ENCODE measurements at places on chromosomes 2 and 18. TPM values are rescaled to one million over a fixed set of nuclear protein-coding genes. Genes with fewer than 3 reads are reported as not detected.

GRCh38 chr2:135689679-135690078 lies 52.0 kb upstream of the UBXN4 start:
- peaks cover 23% of the 10 kb centered on the region for H3K4me1 ChIP-seq
- H3K27ac ChIP-seq, result peak overlapping the region; percentile 90
- peaks cover 30% of the 10 kb centered on the region for H3K36me3 ChIP-seq
- no peaks in the 10 kb centered on the region for H3K27me3 ChIP-seq
- peak; percentile 54 for DNase-seq

- H3K4me1 ChIP-seq, result no peaks in the 10 kb centered on the region
- no peak overlapping the region for H3K27ac ChIP-seq
- H3K27me3 ChIP-seq, result peaks cover 8% of the 10 kb centered on the region
- H3K36me3 ChIP-seq, result peaks cover 17% of the 10 kb centered on the region
Measured at GRCh38 chr2:205754285-205754923, 72.1 kb downstream of the NRP2 start.

DNA sequence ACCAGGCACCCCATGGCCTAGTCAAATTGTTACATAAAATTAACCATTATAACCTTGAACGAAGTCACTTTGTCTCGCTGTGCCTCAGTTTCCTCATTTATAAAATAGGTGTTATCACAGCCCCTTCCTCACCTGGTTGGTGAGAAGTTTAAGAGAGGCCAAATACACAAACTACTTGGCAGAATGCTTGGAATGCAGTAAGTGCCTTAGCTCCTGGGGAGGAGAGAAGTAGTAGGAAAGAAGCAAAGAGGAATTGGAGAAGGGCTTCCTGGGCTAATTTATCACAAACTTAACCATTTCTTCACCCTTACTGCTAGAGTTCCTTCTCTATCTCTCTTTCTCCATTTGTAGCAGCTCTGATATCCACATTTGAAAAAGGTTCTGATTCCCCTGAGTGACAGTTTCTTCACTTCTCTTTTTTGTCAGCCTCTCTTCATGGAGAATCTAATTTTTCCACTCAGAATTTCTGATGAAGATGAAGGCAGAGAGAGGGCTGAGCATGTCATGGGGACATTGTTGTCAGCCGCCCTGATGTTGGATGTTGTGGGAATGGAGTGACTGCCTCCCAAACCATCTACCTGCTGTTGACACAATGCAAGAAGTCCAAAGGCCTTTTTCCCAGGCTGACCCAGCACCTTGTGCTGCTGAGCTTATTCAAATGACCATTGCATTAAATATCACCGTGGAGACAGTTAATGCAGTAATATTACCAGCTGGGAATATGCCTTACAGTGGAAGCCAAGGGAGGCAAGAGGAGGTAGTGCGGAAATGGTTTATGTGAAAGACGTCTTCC lies 60.4 kb downstream of the BOD1L2 start:
- no peaks in the 10 kb centered on the region for H3K36me3 ChIP-seq
- peaks cover 17% of the 10 kb centered on the region for H3K27me3 ChIP-seq
- H3K4me3 ChIP-seq, result no peak overlapping the region

GRCh38 chr18:57043241-57043640 lies 103.6 kb upstream of the BOD1L2 start:
- no peak for DNase-seq
- no peaks in the 10 kb centered on the region for H3K4me1 ChIP-seq
- no peaks in the 10 kb centered on the region for H3K36me3 ChIP-seq
- H3K27ac ChIP-seq, result no peak overlapping the region

GRCh38 chr18:58396144-58396543 lies 232.7 kb downstream of the ALPK2 start:
- H3K27ac ChIP-seq, result no peak overlapping the region
- H3K36me3 ChIP-seq, result no peaks in the 10 kb centered on the region

DNA sequence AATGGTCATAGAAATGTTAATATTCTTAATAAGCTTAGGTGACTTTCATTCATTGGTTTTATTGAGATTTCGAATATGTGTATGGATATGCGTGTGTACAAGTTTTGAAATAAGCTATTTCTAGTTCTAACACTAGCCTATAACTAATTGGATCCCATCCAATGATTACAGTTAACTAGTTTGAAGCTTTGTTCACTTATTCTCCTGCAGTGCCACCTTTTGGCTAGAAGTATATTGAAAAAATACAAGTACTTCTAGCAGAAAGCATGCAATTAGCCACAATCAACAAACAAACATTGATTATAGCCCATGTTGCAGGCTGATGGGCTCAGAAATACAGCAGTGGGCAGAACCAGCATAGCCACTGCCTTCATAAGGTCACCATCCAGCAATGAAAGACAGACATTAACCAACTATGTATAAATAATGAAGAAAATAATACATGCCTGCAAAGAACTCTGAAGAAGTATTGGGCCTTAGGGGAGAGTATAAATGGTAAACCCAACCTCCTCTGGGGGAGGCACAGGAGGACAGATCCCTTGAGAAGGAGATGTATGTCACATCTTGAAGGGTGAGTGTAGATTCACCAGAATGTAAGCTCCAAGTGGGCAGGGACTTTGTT lies 5.1 kb upstream of the PIEZO2 start:
- H3K4me1 ChIP-seq, result no peaks in the 10 kb centered on the region
- DNase-seq, result no peak
- no peak overlapping the region for H3K27ac ChIP-seq
- no peaks in the 10 kb centered on the region for H3K36me3 ChIP-seq
- no peak overlapping the region for H3K4me3 ChIP-seq

GRCh38 chr2:11742702-11743357 lies 3.6 kb upstream of the LPIN1 start:
- H3K4me1 ChIP-seq, result peaks cover 37% of the 10 kb centered on the region
- H3K4me3 ChIP-seq, result no peak overlapping the region
- DNase-seq, result no peak
- H3K27me3 ChIP-seq, result no peaks in the 10 kb centered on the region
- H3K36me3 ChIP-seq, result peaks cover 5% of the 10 kb centered on the region

DNA sequence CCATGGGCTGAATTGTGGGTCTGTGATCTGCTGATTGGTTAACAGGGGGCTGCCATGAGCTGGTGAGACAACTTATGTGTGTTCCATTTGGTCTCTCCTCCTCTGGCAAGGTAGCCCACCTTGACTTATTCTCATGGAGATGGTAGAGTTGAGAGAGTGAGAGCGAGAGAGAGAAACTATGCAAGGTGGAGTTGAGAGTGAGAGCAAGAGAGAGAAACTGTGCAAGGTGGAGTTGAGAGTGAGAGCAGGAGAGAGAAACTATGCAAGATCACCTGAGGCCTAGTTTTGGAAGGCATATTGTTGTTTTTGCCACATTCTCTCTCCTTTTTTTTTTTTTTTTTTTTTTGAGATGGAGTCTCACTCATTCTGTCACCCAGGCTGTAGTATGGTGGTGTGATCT lies 155.7 kb downstream of the UBR3 start:
- H3K27ac ChIP-seq, result no peak overlapping the region
- H3K4me1 ChIP-seq, result no peaks in the 10 kb centered on the region
- H3K36me3 ChIP-seq, result peaks cover 5% of the 10 kb centered on the region
- no peak for DNase-seq

- no peak overlapping the region for H3K4me3 ChIP-seq
- DNase-seq, result no peak
- H3K27ac ChIP-seq, result no peak overlapping the region
- no peaks in the 10 kb centered on the region for H3K36me3 ChIP-seq
- no peaks in the 10 kb centered on the region for H3K27me3 ChIP-seq
- H3K4me1 ChIP-seq, result no peaks in the 10 kb centered on the region
Measured at GRCh38 chr2:125455110-125455509, 1200.8 kb upstream of the GYPC start.

- no peak overlapping the region for H3K27ac ChIP-seq
- H3K27me3 ChIP-seq, result no peaks in the 10 kb centered on the region
- H3K36me3 ChIP-seq, result no peaks in the 10 kb centered on the region
- H3K4me1 ChIP-seq, result no peaks in the 10 kb centered on the region
Measured at GRCh38 chr18:64747803-64748202, 598.9 kb upstream of the LINC00305 start.

GRCh38 chr2:173898178-173898668 lies 67.0 kb downstream of the SP3 start:
- H3K27me3 ChIP-seq, result no peaks in the 10 kb centered on the region
- peaks cover 11% of the 10 kb centered on the region for H3K36me3 ChIP-seq
- H3K4me3 ChIP-seq, result no peak overlapping the region
- H3K4me1 ChIP-seq, result peaks cover 15% of the 10 kb centered on the region

DNA sequence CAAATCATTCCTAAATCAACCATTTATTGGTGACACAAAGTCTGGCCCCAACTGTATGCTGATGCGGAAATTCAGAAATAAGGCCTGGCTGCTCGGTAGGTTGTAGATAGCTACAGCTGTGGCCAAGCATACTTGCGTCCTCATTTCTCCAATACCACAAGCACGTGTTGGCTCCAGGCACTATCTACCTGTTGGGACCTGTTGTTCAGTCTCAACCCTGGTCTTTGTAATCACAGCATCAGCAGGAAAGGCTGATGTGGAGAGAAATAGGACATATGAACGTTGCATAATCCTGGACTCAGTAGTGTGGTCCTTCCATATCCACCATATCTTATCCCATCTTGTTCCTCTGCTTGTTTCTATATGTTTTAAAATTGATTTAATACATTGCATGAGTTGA lies 212.6 kb downstream of the PMAIP1 start:
- H3K4me1 ChIP-seq, result no peaks in the 10 kb centered on the region
- H3K4me3 ChIP-seq, result no peak overlapping the region
- no peaks in the 10 kb centered on the region for H3K27me3 ChIP-seq
- no peak for DNase-seq
- no peak overlapping the region for H3K27ac ChIP-seq
- H3K36me3 ChIP-seq, result no peaks in the 10 kb centered on the region

GRCh38 chr2:239751679-239752355 lies 273.3 kb downstream of the NDUFA10 start:
- H3K36me3 ChIP-seq, result no peaks in the 10 kb centered on the region
- peaks cover 3% of the 10 kb centered on the region for H3K4me1 ChIP-seq
- H3K27me3 ChIP-seq, result peaks cover 2% of the 10 kb centered on the region
- no peak overlapping the region for H3K4me3 ChIP-seq
- DNase-seq, result peak; percentile 58

DNA sequence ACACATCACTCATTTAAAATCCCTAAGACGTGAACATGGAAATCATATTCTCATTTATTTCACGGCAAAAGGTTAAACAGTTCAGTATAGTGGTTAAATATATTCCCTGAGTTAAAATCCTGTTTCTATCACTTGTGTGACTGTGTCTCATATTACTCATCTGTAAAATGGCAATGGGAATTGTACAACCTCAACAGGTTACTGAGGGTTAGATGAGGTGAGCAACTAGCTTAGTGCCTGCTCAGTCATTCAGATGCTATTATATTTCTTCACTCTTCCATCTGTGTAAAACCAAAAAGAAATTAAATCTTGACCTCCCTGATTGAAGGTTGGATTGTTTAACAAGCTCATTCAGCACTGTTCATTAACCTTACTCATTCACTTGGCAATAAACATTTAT lies 212.4 kb upstream of the STK17B start:
- no peaks in the 10 kb centered on the region for H3K4me1 ChIP-seq
- no peak overlapping the region for H3K27ac ChIP-seq
- no peak for DNase-seq
- H3K4me3 ChIP-seq, result no peak overlapping the region
- H3K27me3 ChIP-seq, result peaks cover 6% of the 10 kb centered on the region

GRCh38 chr2:77387324-77387723 lies 134.9 kb downstream of the LRRTM4 start:
- no peak overlapping the region for H3K27ac ChIP-seq
- H3K27me3 ChIP-seq, result no peaks in the 10 kb centered on the region
- no peak overlapping the region for H3K4me3 ChIP-seq
- no peak for DNase-seq
- no peaks in the 10 kb centered on the region for H3K36me3 ChIP-seq
- H3K4me1 ChIP-seq, result no peaks in the 10 kb centered on the region

DNA sequence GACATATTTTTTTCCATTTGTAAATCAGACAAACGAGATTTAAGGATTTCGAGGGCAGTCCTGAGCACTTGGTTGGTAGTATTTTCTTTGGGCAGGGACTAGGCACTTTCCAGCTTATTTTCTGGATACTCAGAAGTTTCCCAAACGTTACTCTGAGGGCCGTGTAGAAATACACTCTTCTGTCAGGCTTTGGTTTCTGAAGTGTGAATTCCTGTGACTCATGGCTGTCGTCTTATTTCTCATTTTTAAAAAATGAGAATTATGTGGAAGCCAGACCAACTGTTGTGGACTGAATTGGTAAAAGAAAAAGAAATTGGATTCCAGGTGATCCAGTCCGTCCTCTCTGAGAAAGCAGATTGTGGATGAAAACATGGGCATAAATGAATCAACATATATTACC lies 658.6 kb upstream of the FANCL start:
- no peaks in the 10 kb centered on the region for H3K36me3 ChIP-seq
- DNase-seq, result no peak
- no peaks in the 10 kb centered on the region for H3K4me1 ChIP-seq
- H3K27ac ChIP-seq, result no peak overlapping the region
- no peak overlapping the region for H3K4me3 ChIP-seq
- H3K27me3 ChIP-seq, result no peaks in the 10 kb centered on the region

- no peak for DNase-seq
- H3K27ac ChIP-seq, result no peak overlapping the region
- peaks cover 2% of the 10 kb centered on the region for H3K27me3 ChIP-seq
- H3K36me3 ChIP-seq, result no peaks in the 10 kb centered on the region
- no peaks in the 10 kb centered on the region for H3K4me1 ChIP-seq
Measured at GRCh38 chr18:2348003-2348402, 223.3 kb downstream of the METTL4 start.

DNA sequence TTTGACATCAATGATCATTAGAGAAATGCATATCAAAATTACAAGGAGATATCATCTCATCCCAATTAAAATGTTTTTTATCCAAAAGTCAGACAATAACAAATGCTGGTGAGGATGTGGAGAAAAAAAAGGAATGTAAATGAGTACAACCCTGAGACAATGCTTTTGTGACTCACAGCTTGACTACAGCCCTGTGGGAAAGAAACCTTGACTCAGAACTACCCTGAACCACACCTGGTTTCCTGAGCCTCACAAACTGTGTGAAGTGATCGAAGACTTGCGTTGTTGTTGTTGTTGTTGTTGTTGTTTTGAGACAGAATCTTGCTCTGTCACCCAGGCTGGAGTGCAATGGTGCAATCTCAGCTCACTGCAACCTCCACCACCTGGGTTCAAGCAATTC lies 266.6 kb upstream of the MYT1L start:
- peaks cover 12% of the 10 kb centered on the region for H3K27me3 ChIP-seq
- H3K27ac ChIP-seq, result no peak overlapping the region
- no peaks in the 10 kb centered on the region for H3K4me1 ChIP-seq

Gene ELOA2
- total RNA-seq, result not detected

Gene CERKL
- not detected for total RNA-seq

Gene CHPF
- total RNA-seq, result 38.3 TPM

Gene MYO5B
- total RNA-seq, result 0.07 TPM

Gene SCN9A
- total RNA-seq, result not detected

Gene BUB1
- 61.7 TPM for total RNA-seq

Gene ALKAL2
- 0.28 TPM for total RNA-seq

Gene LRRC30
- not detected for total RNA-seq

Gene ASNSD1
- total RNA-seq, result 63.7 TPM

Gene TUBA3E
- not detected for total RNA-seq
